ENCODE measurements at places on chromosomes 4 and X.

- DNase-seq: no peak
Measured at GRCh38 chr4:4541040-4541631, 712 bp downstream of the STX18 start.

DNA sequence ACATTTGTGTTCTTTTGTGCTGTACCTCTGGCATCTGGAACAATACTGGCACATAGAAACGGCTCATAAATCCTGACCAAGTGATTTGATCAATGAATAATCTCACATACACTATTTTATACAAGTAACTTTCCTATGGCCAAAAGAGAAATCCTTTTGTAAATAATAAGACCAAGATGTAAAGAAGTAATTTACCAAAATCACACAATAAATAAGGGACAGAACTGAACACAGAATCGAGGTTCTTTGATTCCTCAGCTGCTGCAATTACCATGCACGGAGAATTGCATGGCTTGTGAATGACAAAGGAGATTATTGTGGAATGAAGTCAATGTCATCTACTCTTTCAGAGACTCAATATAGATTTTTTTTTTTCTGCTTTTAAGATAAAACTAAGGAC is 576.8 kb upstream of the SMIM31 start:
- no peak for DNase-seq

GRCh38 chrX:149715468-149715867 is 3.6 kb downstream of the MAGEA11 start:
- DNase-seq: no peak

DNA sequence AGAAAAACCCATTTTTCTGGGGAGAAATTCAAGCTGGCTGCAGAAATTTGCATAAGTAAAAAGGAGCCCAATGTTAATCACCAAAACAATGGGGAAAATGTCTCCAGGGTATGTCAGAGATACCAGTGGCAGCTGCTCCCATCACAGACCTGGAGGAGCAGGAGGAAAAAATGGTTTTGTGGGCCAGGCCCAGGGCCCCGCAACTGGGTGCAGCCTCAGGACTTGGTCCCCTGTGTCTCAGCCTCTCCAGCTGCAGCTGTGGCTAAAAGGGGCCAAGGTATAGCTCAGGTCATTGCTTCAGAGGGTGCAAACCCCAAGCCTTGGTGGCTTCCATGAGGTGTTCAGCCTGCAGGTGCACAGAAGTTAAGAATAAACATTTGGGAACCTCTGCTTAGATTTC is 536.4 kb upstream of the FRG1 start:
- DNase-seq: no peak

DNA sequence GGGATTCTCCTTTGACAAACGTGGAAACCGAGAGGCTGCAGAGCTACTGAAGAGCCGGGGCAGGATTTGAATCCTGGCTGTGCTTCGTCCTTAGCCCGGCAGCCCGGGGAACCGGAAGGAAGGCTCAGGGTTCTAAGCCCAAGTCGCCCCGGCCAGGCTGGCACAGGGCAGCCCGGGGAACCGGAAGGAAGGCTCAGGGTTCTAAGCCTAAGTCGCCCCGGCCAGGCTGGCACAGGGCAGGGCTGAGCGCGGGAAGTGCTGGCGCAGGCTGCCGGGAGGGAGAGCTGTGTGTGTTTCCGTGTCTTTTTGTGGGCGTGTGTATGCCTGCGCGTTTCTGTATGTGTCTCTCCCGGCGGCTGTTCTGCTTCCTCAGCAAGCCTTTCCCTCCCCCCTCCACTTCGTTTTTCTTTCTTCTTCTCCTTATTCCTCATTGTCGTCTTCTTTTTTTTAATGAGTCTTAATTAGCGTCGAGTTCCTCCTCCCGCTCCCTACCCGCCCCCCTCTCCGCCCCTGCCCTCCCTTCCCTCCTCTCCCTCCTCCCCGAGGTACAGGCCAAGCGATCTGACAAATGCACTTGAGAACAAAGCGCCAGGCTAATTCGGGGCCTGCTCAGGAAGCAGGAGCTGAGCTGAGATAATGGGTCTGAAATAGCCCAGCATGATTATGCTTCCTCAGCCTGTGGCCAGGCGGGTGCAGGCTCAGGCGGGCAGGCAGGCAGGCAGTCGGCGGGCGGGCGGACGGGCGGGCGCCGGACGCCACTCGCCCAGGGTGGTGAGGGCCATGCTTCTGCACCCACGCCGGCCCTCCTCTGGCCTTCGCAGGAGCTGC is 65.9 kb downstream of the EFNB1 start:
- DNase-seq: no peak

GRCh38 chr4:108425988-108426387 is 194.4 kb upstream of the RPL34 start:
- peak; percentile 31 for DNase-seq

DNA sequence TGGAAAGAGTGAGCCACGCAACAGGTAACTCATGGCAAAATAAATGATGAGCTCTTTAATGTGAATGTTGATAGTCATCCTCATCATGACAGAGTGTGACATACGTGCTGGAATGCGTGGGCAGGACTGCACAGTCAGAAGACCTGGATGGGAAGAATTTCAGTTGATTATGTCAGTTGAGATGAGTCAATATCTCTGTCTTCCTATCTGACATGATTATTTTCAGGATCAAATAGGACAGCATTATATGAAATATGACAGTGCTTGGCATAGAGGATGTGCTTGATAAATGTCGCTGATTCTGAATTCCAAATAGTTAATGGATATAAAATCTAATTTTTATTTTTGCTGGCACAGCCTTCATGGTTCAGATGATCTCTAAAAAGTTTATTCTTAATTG is 95.1 kb downstream of the IL15 start:
- DNase-seq: no peak

DNA sequence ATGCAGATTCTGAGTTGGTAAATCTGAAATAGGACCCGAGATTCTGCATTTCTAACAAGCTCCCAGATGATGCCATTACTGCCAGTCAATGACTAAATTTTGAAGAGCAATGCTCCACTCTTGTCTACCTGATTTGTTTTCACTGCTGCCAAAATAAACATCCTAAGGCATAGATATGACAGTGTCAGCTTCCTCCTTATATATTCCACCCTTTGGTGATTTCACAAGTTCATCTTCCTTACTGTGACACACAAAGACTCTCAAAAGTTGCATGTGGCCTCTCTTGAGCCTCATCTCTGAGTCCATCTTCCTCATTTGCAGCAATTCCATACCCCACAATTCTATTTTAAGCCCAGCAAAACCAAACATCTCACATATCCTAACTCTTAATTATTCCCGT is 110.9 kb downstream of the FBXW7 start:
- no peak for DNase-seq

GRCh38 chr4:1393866-1394265 is 12.4 kb downstream of the NKX1-1 start:
- DNase-seq: no peak

DNA sequence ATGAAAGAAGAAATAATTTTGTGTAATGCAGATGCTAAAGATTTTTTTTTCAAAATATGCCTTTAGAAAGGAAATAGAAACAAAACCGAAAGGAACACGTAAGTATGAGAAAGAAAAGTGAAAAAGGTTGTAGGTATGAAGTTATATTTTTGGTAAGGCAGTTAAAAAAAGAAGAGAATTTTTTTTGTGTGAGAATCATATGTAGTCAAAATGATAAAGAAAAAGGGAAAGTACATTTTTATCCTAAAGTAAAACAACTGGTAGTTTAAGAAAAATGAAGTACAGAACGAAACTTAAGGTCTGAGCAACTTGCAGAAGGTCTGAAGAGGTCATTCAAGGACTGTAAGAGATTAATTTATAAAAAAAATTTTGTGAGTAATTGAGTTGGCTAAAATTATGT is 164.0 kb upstream of the TRAM1L1 start:
- no peak for DNase-seq

DNA sequence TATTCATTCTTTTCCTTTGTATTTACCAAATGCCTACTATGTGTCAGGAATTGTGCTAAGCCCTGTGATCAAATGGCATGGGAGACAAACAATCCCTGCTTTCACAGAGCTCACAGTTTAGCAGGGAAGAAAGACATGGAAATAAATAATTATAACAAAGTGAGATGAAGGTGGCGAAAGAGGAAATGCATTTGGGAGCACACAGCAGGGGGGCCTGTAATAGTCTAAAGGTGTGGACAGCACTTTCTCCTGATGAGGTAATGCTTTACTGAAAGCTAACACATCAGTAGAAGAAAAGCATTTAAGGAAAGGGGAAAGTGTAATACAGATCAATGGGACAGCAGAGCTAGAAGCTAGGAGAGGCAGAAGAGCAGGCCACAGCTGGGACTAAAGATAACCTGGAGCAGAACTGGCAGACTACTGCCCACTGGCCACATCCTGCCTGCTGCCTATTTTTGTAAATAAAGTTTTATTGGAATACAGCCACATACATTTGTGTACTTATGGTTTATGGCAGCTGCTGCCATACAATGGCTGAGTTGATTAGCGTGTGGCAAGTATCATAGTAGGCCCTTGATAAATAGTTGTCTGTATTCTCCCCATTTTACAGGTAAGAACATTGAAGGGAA is 67.1 kb upstream of the TAPT1 start:
- DNase-seq: no peak

GRCh38 chrX:30643313-30643821 is 9.9 kb upstream of the GK start:
- DNase-seq: no peak

DNA sequence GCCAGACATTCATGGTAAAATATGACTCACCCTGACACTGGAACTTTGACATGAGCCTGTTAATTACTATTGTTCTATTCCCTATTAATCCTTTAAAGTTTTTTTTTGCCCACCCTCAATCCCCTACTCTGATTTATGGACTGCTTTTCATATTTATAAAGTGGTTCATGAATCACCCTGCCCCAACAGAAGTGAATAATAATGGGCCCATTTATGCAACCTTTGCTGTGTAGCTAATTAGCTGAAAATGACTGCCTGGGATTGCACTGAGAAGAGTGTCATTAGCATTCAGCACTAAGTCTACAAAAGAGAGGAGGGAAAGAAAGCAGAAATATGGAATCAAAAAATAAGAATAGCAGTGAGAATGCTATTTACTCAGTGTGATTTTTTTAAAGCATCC is 154.3 kb downstream of the COMMD8 start:
- DNase-seq: no peak

- no peak for DNase-seq
Measured at GRCh38 chrX:106894978-106895452, 8.1 kb downstream of the RIPPLY1 start.

DNA sequence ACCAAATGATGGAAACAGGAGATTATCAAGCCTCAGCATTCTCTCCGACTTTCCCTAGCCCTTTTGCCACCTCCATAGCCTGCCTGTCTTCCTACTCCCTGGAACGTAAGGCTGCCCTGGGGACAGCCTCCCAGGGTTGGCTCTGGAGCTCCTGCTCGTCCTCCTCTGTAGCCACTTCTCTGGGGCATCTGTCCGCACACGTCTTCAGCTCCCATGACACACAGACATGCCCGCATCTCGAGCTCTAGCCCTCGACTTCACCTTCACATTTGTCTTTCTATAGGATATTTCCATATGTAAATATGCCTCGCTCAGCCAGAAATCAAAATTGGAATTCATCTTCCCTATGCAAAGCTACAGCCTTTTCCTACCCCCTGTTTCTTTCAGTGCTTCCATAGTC is 67.7 kb downstream of the TSC22D3 start:
- no peak for DNase-seq

DNA sequence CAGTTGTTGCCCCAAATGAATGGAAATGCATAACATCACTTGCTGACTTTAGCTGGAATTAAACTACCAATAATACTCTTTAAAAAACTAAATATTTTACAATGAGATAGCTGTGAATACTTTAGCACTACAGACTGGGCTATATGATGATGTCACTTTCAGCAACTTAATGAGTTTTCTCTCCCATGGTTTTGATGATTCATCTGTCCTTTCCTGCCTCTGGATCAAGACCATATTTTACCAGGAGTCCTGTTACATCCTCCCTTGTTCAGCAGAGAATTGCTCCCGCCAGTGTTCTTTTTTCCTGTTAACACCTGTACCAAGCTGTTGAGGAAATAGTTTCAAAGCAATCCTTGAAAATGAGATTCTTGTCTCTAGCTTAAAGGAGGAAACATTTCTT is 543.0 kb downstream of the SPRY1 start:
- peak; percentile 29 for DNase-seq

- no peak for DNase-seq
Measured at GRCh38 chr4:173526027-173526482, 4.0 kb downstream of the HAND2 start.

- DNase-seq: no peak
Measured at GRCh38 chr4:105674011-105674410, 34.5 kb downstream of the INTS12 start.

DNA sequence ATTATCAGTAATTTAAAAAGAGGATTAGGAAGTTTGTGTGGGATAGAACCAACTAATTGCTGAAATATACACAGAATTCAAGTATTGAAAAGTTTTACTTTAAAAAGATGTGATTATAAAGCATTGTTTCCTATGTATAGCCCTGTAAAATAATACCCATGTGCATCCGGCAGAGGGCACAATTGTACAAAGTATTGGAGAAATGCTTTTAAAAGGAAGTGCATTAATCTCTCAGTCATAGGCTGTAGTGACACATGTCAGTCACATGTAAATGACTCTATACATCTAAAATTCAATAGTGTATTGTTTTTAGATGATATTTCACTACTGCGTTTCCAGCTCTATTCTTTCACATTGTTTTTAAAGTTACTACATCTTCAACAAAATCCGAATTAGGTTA is 9.7 kb upstream of the GEMIN8 start:
- peak; percentile 32 for DNase-seq

DNA sequence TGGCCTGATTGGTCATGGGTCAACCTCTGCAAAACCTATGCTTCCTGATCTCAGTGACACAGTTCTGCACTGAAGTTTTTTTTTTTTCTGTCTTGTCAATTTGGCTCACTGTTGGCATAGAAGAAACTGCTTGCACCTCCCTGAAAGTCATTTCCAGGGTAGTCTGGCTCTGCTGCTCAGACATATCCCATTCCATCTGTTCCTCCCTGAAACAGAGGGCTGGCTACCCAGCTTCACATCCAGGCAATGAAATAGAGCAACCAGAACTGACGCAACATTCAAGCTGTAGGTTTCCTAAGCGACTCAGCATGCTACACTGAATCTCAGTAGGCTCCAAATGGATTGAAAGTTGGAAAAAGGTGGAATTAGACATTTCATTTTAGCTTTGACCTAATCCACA is 176.8 kb upstream of the MBNL3 start:
- no peak for DNase-seq

GRCh38 chr4:147794787-147795413 is 63.0 kb downstream of the ARHGAP10 start:
- no peak for DNase-seq

DNA sequence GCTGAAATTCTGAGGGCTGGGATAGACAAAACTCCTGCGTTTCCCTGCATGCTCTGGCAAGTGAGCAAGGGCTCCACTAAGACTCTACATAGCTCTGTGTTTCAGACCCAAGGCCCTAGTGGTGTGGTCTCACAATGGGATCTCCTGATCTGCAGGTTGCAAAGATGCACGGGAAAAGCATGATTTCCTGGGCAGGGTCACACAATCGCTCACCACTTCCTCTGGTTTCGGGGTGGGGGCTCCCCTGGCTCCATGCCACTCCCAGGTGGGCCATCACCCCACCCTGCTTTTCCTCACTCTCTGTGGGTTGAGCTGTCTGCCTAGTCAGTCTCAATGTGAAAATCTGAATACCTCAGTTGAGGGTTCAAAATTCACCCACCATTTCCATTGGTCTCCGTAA is 111.5 kb downstream of the KLF8 start:
- DNase-seq: no peak
